ENCODE measurements at places on chromosomes 16 and 17.

DNA sequence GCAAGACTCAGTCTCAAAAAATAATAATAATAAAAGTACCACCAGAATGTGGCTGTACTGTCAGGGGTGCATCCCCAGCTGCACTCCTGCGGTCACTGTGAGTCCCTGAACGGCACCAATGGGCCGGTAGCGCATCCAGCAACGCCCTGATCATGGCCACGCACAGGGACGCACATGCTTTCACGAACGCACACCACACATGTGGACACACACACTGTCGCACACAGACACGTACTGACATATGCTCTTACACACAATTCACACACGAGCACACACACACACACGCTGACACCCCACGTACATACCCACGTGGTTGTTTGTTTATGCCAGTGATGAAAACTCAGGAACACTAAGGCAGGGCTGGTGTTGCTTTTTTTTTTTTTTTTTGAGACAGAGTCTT, 21.8 kb downstream of the DOC2B start:
- DNase-seq: no peak

DNA sequence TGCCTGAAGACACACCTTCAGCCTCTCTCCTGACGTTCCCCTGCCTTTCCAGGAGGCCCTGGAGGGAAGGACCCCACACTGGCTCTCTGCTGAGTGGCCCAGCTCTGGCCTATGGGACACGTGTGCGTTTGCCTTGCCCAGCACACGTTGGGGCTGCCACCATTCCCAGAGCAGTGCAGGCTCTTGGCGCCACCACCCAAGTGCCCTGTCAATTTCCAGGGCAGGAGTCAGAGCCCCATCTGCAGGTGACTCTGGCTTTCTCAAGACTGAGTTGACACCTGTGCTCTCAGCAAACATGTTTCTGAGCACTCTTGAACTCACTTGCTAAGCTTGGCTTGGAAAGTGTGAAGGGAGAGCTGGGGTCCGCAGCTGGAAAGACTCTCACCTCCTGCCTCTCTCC, 4.7 kb upstream of the IRF8 start:
- DNase-seq: no peak

- no peak for DNase-seq
Measured at GRCh38 chr16:58475091-58475619, 24.8 kb upstream of the NDRG4 start.

DNA sequence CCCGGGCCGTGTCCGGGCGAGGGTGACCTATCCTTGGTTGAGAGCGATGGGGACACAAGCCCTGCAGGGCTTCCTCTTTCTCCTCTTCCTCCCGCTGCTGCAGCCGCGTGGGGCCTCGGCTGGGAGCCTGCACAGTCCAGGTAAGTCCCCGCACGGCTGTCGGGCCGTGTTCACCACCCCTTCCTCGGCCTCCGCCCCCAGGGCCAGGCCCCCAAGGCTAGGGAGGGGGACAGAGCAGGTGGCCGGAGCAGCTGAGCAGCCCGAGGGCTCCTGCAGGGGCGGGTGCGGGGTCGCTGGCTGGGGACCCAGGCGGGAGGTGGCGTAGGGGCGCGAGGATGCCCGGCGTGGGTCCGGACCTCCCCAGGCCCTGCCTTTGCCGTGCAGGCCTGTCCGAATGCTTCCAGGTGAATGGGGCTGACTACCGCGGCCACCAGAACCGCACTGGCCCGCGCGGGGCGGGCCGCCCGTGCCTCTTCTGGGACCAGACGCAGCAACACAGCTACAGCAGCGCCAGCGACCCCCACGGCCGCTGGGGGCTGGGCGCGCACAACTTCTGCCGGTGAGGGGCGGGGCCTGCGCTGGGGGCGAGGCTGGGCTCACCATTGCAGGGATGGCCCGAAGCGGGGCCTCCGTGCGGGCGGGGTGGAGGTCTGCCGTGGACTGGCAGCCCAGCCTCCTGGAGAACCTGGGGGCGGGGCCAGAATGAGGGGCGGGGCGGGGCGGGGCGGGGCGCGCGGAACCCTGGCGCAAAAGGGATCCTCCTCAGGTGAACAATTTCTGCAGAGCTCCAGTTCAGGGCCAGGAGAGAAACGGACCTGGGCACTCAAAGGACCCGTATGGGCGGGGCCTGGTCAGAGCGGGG, 631 bp downstream of the KREMEN2 start:
- peak; percentile 94 for DNase-seq

- no peak for DNase-seq
Measured at GRCh38 chr17:10171122-10171571, 27.3 kb downstream of the GAS7 start.

DNA sequence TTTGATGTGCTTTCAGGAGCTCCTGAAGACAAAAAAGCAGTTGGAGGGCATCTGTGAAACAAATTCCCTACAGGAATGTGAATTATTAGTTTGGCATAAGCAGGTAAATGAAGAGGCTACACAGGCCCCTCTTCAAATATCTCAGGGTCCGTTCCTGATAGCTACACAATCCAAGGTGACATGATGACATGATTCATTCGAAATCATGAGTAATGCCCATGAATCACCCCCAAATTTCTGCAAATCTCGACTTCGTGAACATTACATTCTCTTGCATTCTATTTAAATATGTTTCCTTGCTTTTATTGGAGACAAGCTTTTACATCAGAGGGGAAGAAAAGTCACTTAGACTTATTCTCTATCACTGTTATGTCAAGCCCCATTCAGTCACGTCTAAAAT, 22.3 kb downstream of the GAN start:
- no peak for DNase-seq

DNA sequence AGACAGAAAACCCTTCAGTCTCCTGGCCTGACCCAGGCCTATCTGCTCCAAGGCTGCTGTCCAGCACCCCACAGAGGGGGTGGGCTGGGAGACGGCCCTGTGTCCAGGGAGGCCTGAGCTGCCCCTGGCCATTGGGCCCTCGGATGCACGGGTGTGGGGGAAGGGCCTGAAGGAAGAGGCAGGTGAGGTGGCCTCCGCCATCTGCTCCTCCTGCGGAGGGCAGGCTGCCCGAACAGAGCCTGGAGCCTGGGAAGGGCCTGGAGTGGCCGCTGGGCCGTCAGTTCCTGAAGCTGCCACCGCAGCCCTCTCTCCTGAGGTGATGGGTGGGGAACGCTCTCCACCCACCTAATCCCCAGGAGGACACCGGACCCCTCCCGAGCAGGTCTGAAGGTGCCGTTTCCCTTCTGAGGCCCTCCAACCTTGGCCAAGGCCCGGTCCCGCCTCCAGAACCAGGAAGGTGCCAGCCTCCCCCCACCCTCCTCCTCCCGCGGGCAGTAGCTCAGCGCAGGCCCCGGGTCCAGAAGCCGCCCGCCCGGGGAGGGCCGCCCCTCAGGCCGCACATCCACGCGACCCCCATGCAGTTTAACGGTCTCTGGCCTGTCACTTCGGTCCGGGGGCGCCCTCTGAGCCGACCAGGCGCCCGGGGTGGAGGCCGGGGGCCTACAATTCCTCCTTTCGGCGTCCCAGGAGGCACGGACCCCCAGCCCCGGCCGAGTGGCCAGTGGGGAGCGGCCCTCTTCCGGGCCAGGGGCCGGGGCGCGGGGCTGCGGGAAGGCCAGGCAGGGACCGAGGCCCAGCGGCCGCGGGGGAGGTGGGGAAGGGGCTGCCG, 835 bp downstream of the FBXL16 start:
- no peak for DNase-seq

DNA sequence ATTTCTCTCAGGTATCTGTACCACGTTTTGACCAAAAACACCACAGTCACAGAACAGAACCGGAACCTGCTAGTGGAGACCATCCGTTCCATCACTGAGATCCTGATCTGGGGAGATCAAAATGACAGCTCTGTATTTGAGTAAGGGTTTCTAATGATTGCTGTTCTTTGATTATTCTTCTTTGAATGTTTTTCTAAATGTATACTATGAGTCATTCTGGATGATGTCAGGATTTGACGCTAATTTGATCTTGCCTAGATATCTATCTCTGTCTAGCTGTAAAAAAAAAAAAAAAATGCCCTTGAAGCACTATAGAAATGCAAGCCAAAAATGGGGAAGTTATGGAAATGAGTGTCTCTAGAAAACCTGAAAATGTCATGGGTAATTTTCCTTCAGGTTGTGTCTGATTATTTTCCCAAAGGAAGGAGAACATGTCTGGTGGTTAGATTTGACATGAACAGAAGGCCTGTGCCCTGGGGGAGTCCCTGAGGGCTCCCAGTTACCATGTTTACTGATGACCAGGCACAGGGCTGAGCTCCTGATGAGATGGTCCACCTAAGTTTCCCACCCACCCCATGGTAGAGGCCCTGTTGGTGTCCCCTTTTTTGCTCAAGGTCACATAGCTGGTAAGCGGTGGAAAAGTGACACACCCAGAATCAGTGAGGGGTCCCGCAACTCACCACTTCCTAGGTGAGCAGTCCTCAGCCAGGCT, 13.6 kb downstream of the CLEC16A start:
- DNase-seq: no peak

DNA sequence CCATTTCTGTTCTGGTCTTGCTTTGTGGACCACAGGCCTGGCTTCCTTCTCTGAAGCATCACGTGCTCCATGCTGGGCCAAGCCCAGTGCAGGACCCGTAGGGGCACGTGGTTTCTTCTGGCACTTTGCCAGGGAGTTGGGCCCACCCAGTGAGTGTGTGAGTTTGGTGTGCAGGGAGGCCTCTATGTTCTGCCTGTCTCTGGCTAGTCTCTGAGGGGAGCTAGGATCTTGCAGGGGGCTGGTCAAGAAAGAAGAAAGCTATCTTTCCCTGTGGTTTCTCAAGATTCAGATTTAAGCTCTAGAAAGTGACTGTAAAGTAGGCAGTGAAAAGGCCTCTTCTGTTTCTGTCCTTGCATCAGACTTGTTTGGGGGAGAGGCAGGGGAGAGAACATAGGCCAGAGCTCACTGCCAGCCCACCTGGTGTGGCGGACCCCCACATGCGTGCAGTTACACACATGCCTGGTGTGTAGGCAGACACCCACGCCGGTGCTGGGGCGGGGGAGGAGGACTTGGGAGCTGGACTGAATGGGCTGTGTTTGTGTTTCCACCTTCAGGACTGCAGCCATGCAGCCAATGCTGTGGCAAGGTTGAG, 11.8 kb downstream of the LASP1 start:
- DNase-seq: no peak

DNA sequence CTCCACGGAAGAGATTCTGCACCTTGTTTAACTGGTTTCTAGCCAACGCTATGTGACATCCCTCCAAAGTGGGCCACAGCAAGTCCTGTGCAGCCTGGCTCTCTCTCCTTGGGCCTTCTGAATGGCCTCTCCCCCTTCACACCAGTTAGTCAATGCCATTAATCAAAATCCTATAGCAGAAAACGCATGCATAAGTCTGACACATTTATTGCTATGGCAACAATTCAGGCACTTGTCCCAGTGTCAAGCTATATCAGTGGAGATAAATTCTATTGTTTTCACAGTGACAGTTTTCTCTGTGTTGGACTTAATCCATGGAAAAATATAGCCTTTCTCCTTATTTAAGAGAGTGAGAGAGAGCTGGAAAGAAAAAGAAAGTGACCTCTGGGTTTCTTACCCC, 87.2 kb upstream of the TOX3 start:
- DNase-seq: no peak

- no peak for DNase-seq
Measured at GRCh38 chr16:57263541-57264351, 18.7 kb downstream of the ARL2BP start.

DNA sequence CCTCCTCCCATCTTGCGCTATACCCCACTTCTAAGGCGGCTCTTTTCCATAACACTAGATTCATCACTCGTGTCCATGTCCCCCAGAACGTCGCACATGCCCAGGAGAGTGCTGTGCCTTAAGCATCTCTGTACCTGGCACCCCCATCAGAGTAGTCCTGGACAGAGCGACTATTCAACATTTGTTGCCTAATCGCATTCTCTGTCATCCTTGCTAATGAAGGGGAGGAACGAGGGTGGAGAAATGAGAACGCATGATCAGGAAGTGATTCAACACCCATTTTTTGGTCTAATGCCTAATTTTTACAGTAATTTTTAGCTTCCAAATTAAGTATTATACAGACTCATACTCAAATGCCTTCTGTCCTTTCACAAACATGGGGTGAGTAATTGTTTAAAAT, 53.2 kb downstream of the SLC39A11 start:
- no peak for DNase-seq

DNA sequence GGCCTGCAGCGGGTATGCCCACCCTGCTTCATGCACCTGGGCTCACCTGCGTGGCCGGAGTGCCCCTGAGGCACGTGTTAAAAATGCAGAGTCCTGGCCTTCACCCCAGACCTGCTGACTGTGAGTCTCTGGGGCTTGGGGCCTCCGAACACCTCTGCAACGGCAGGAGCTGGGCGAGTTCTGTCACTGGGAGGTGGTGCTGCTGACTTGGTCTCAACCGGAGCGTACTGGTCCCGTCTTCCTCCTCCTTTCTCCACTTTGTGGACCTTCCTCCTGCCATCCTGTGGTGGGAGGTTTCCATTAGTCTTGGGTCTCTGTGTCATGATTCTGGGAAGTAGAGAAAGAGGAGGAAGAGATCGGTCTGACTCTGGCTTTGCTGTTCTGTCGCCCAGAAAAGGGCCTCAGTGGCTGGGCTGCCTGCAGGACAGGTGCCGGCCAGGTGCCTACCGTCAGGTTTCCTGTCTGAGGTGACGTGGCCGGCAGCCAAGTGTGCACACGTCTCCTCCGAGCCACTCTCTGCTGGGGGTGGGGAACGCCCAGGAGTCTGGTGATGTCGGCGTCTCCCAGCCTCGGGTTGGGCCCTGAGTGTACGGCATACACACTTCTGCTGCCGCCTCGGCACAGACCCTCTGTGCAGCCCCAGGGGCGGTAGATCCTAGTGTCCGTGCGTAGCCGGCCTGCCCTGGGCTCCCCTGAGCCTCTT, 6.9 kb downstream of the TSC2 start:
- DNase-seq: no peak

DNA sequence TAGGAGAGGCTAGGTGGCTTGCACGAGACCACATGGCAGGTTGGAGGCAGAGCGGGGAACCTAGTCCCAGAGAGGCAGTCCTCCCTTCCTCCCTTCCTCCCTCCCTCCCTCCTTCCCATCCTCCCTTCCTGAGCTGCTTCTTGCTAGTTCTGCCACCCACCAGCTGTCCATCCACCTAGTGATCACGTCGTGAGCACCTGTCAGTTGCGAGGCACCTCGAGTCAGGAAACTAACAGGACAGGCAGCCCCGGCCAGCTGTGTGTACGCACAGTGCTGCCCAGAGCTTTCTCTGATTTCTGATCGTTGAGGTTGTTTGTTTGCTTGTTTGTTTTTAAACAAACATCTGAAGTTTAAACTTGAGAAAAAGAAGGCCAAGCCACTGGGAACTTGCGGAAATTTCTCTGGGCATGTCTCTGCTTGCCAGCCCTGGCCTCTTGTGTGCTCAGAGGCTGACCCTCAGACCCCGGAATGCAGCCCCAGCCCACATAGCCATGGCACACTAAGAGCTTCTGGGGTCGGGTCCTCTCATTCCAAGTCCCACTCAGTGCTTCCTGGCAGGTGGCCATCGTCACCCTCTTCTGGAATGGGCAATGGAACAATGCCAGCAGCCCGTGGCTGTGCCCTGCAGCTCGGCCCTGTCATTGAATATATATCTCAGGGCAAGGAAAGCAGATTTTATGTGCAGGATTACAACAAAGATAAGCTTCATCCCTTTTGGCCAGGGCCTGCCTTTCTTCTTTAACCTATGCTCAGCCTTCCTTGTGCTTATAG, 174.0 kb downstream of the KATNIP start:
- DNase-seq: no peak
